ENCODE measurements at places on chromosomes 6 and 20.
A peak's percentile ranks its signal among the peaks of the same experiment; 100 is the strongest.

GRCh38 chr6:23114812-23115504 is 545.6 kb downstream of the HDGFL1 start:
- no peak for DNase-seq

DNA sequence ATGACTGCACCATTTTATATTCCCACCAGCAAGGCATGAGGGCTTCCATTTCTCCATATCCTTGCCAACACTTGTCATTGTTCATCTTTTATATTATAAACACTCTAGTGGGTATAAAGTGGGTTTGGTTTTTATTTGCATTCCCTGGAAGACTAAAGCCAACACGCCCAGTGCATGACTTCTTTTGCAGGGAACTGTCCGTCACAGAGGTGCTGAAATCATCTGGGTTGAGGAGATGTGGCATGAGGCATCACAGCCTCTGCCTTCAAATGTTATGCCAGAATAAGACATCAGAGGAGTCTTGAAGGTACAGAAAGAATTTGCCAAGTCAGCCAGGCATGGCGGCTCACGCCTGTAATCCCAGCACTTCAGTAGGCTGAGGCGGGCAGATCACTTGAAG is 29.9 kb upstream of the FAM210B start:
- DNase-seq = no peak

- no peak for DNase-seq
Observed at GRCh38 chr6:168841609-168842278, 400.8 kb downstream of the SMOC2 start.

GRCh38 chr6:146915671-146916127 is 288.5 kb upstream of the STXBP5 start:
- DNase-seq = no peak

DNA sequence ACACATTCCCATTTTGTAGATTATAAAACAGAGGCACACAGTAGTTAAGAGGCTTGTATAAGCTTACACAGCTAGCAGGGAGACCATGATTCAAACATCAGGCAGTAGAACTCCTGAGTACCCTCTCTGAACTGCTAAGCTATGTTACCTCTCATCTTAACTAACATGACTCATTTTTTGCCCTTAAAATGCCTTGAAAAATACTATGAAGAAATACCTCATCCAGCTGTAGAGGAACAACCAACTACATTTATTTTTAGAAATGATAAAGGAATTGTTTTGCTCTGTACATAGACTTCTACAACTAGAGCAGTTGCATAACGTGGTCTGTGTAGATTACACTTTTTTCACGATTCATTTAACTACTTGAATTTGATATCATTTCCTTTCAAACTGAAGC is 102.1 kb downstream of the FLRT3 start:
- DNase-seq = no peak

DNA sequence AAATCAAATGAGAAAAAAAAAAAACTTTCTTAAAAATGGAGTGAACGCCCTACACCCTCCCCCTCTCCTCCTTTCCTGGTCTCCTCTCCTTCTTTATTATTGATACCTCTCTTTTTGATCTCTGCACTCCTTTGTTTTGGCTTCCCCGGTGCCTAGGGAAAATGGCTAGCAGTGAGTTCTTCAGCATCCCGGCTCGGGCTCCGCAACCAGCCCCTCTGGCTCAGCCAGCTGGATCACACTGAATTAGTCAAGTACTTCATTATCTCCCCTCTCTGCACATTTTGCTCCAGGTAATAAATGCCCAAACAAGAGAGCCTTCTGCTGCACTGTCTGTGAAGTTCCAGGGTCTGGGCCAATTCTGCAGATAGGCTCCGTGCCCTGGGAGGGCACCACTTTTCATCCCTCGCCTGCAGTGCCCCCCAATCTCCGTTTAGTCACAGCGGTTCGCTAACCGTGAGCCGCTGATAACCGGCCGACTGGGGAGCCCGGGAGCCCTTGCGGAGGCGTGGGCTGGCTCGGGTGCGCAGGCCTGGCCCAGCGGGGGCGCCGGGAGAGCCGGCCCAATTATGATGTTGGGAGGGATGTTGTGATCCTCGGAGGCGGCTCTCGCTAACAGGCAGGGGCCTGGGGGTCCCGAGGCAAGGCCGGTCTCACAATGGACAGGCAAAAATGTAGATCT is 301.9 kb downstream of the TFAP2A start:
- no peak for DNase-seq

DNA sequence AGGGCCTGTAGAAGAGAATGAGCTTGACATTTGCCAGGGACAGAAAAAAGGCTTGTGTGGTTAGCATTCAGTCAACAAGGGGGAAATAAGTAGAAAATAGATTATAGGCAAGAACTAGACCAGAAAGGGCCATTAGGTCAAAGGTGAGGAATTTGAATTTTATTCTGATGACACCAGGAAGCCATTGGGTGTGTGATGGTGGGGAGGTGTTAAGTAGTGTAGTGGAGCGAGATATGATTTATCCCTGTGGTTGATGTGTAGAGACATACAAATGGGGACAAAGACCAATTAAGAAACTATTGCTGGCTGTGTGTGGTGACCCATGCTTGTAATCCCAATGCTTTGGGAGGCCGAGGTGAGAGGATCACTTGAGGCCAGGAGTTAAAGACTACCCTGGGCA is 11.0 kb downstream of the DSTN start:
- DNase-seq = no peak

GRCh38 chr6:21914121-21914973 is 320.8 kb downstream of the SOX4 start:
- DNase-seq = no peak

DNA sequence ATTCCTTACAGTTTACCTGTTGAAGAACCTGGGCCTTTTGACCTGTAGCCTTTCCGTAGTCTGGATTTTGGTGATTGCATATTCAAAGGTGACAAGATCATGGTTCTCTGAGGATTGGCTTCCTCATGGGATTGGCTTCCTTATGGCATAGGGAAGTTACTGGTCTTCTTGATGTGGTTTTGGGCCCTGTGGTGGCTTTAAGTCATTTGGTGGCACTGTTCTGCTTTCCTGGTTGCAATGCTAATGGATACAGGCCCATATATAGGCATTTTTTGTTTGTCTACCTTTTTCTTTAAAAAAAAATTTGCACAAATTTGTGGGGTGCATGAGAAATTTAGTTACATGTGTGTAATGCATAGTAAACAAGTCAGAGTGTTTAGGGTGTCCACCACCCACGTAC is 185.7 kb downstream of the CDKAL1 start:
- no peak for DNase-seq

DNA sequence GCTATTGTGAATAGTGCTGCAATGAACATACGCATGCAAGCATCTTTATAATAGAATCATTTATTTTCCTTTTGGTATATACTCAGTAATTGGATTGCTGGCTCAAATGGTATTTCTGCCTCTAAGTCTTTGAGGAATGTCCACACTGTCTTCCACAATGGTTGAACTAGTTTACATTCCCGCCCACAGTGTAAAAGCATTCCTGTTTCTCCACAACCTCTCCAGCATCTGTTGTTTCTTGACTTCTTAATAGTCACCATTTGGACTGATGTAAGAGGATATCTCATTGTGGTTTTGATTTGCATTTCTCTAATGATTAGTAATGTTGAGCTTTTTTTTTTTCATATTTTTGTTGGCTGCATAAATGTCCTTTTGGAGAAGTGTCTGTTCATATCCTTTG is 208.7 kb downstream of the PHF3 start:
- DNase-seq = no peak

GRCh38 chr6:36245572-36246061 is 24.2 kb upstream of the PNPLA1 start:
- no peak for DNase-seq

GRCh38 chr20:21361266-21361665 is 36.1 kb downstream of the NKX2-4 start:
- DNase-seq = no peak

GRCh38 chr6:154388803-154389202 is 32.2 kb upstream of the IPCEF1 start:
- no peak for DNase-seq

- DNase-seq = peak; percentile 59
Observed at GRCh38 chr6:7243179-7243981, 69.6 kb downstream of the SSR1 start.

DNA sequence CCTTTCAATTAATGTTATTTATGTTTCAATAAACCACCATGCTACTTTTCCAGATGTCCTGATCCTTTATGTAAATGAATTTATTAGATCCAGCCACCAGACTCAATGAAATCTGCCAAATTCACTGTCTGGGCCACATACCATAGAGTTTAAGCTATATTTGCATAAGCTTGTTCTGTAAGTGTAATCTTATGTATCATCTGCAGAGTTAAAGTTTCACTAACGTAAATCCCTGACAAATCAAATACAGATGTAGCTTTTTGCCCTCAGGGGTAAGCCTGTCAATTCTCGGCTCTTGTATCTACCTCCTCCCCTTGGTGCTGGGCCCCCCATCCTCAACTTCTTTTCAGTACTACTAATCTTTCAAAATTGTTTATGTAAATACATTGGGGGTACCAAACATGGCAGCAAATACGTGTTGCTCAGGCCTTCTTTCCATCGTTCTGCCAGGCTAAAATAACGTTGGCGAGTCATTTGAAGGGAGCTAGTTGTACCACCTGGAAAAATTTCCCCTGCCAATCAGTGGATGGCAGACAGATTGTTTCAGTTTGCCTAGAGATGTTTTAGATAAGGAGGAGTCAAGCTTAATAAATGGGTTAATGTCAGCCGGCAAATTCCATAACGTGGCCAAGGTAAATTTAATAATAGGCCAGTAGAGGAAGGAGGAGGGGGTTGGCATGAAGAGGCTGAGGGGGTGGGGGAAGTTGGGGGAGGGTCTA is 79.6 kb downstream of the RPS12 start:
- no peak for DNase-seq

GRCh38 chr20:16810216-16810615 is 62.1 kb downstream of the OTOR start:
- DNase-seq = no peak

DNA sequence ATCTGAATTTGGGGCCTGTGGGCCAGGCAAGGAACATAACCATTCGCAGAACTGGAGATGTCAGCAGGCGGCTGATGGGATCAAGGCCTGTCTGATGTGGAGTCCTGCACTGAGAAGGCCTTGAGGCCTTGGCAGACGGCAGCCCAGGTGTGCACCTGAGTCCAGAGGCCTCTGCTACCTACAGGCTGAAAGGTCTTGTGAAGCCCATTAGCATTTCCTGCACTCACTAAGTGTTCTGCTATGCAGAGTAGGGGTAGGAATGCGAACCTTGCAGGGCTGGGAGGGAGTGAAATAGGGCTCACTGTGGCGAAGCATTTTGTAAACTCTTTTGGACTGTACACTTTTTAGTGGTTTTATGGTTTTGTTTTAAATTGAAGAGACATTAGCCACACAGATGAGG is 48.3 kb upstream of the RNF24 start:
- no peak for DNase-seq

DNA sequence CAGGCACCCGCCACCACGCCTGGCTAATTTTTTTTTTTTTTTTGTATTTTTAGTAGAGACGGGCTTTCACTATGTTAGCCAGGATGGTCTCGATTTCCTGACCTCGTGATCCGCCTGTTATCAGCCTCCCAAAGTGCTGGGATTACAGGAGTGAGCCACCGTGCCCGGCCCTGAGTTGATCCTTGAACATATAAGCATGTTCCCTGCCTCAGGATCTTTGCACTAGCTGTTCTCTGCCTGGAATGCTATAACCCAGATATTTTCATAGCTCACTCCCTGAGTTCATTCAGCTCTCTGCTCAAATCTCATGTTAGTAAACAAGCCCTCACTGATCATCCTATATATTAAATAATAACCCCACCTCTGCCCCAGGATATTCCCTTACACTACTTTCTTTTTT is 9.0 kb upstream of the DLK2 start:
- DNase-seq = no peak

DNA sequence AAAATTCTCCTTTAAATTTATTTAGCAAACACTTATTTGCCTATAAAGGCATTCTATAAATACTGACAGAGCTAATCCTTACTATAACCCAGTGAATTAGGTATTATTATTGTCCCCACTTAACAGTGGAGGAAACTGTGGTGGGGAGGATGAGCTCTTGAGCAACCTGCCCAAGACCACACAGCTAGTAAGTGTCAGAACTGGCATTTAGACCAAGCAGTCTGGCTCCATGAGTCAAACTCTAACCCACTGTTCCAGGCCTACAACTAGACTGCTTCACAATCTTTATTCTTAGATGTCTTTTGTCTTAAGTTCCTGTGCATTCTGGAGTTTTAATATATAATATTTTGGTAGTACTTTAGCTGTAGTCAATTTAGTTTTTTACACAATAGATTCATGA is 530.8 kb downstream of the BCKDHB start:
- no peak for DNase-seq

GRCh38 chr6:20417819-20418218 is 16.1 kb downstream of the E2F3 start:
- no peak for DNase-seq

DNA sequence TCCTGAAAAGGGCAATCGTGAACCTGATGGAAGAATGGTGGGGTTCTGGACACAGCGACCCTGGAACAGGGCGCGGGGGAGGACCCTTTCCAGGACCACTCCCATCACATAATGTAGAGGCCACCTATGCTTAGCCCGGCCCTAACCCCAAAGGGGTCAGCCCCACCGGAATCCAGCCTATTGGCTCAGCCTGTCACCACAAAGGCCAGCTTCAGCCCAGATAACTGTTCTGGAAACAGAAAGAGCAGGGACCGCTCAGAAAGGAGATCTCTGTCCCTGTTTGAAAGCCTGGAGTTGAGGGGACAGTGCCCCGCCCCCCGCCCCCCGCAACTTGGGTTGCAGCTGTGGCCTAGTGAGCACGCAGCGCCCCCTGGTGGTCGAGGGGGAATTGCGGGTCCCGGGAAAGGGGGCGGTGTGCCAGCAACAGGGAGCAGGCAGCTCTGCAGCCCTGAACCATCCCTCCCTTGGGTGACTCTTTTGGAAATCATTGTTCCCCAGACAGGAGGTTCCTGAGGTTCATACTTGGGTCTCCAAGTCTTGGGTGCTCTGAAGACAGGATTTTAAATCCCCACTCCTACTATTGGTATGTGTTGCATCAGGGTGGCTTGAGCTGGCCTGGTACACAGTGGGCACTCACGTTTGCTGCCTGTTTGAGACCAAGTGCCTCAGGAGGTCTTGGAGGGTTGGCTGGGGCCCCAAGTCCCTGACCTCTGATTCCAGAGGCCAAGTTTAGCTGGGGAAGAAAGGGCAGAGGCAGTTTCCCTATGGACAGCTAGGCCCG is 1.5 kb downstream of the SIGLEC1 start:
- peak; percentile 42 for DNase-seq

DNA sequence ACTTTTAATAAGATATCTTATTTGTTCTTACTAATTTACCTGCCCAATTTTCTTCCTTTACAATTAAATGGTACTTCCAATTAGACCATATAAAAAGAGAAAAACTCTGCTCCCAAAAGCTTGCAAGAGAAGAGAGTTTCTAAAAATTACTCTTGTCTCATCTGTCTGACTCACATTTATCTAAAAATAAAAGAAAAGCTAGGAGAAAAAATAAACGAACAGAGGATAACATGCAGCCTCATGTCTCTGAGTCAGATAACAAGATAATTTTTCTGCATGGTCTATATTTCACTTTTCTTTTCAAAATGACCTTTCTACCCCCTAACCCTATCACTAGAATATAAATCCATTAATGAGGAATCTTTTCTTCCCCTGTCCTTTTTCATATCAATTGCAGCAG is 127.2 kb upstream of the TCF21 start:
- DNase-seq = no peak

- no peak for DNase-seq
Observed at GRCh38 chr6:56279331-56280080, 32.1 kb upstream of the COL21A1 start.

GRCh38 chr6:129133770-129134192 is 250.8 kb downstream of the LAMA2 start:
- no peak for DNase-seq

- no peak for DNase-seq
Observed at GRCh38 chr6:149140910-149141290, 176.6 kb upstream of the TAB2 start.

Measured in D721Med (cell line).